SJCRH30 (cell line): ENCODE measurements at places on chromosomes 6 and 20. TPM values are rescaled to one million over a fixed set of nuclear protein-coding genes. Genes with fewer than 3 reads are reported as not detected.
A peak's percentile ranks its signal among the peaks of the same experiment; 100 is the strongest.

DNA sequence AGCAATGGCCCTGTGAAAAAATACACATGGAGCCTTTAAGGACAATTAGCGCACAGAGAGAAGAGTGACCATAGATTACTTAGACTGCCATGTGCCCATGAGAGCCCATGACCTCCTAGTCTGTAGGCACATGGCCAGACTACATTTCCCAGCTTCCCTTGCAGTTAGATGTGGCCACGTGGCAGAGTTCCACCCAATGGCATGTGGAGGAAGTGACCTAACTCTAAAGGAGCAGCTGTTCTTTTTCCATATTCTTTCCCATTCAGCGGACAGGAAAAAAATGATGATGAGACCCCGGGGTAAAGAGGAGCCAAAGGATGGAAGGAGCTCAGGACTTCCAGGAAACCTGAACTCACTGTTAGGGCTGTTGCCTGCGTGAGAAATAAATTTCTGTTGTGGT is 116.6 kb downstream of the CBLN4 start:
- H3K27ac ChIP-seq, result peak overlapping the region; percentile 13; the same call in 1 of the 2 replicates
- peaks cover 10% of the 10 kb centered on the region for H3K4me1 ChIP-seq
- H3K27me3 ChIP-seq, result 0 out of 2 replicates have a peak, but pooled peaks cover 7% of the 10 kb centered on the region
- no peaks in the 10 kb centered on the region for H3K36me3 ChIP-seq
- peak overlapping the region; percentile 23 for H3K4me3 ChIP-seq
- DNase-seq, result peak; percentile 86

DNA sequence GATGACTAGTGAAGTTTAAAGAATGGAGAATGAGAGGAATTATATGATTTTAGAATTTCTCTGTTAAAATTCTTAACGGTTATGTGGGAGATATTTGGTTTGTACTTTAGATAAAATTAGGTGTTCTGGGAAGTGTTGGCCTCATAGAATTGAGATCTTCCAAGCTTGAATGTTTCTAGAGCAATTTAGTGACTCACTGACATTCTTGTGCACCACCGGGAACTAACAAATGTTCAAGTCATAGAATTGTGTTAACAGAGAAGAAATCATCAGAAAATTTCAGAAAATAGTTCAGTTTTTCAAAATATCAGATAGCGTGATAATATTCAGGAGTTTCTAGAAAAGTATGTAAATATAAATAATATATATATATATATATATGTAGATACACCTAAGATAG is 67.9 kb upstream of the BMP5 start:
- no peak overlapping the region for H3K4me3 ChIP-seq
- no peak for DNase-seq
- H3K27me3 ChIP-seq, result no peaks in the 10 kb centered on the region

- DNase-seq, result no peak
- H3K4me3 ChIP-seq, result no peak overlapping the region
- no peaks in the 10 kb centered on the region for H3K4me1 ChIP-seq
- H3K27ac ChIP-seq, result no peak overlapping the region
These were observed 78.3 kb upstream of the CHD6 start for GRCh38 chr20:41696428-41696827.

- no peaks in the 10 kb centered on the region for H3K4me1 ChIP-seq
- no peak for DNase-seq
- H3K27me3 ChIP-seq, result no peaks in the 10 kb centered on the region
- no peak overlapping the region for H3K27ac ChIP-seq
These were observed 25.1 kb downstream of the FKBP5 start for GRCh38 chr6:35663447-35664235.

- H3K27me3 ChIP-seq, result no peaks in the 10 kb centered on the region
- H3K4me3 ChIP-seq, result peak within 1 kb of the TSS; percentile 66
- peaks cover 8% of the 10 kb centered on the region; the same call in 1 of the 2 replicates for H3K4me1 ChIP-seq
- peaks cover 14% of the 10 kb centered on the region for H3K36me3 ChIP-seq
These were observed at the start of gene BMP5 for GRCh38 chr6:55875400-55875799. Gene BMP5, minus strand, starts transcription at chr6:55875590. Its CDS starts 725 bp downstream, at chr6:55874865.

Gene CDH22
- total RNA-seq, result 0.06 TPM in 1 of 2 replicates, not detected in the other

Gene EYA2
- total RNA-seq, result 56.4 and 63.2 TPM in 2 replicates
